Cortex of kidney (tissue), 1 donor: ENCODE measurements at places on chromosomes 7 and 10.

DNA sequence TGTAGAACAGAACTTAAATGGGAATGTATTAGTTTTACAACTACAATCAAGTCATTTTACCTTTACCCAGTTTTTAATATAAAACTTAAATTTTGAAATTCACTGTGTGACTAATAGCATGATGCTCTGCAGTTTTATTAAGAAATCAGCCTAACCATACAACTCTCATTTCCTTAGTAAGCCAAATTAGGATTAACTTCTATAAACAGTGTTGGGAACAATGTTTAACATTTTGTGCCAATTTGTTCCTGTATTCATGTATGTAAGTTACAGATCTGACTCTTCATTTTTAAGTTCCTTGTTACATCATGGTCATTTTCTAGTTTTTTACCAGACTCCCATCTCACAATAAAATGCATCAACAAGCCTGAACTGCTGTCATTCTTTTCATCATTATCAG, 209.8 kb downstream of the ZEB1 start:
- no peak for DNase-seq

GRCh38 chr7:45658716-45659495, 84.7 kb downstream of the ADCY1 start:
- DNase-seq = no peak

- DNase-seq = no peak
Measured at GRCh38 chr7:95479992-95480624, 5.6 kb upstream of the ASB4 start.

DNA sequence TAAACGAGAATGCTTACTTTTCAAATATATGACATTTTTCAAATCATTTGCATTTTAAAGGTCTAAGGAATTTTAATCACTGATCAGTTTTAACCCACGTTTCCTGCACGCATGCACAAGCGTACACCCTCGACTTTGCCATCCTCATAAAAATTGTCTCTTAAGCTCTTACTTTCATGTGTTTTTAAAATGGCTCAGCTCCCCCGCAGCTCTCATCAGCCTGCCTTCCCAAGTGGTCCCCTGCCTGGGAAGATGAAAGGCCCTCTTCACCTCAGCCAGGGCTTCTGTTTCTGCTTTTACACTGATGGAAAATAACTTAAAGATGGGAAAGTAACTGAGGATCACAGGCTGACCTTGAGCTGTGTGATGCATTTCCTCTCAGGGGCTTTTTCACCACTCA, 131.6 kb upstream of the LSM8 start:
- DNase-seq = no peak

GRCh38 chr10:125982260-125982948, 86.0 kb downstream of the FANK1 start:
- DNase-seq = no peak

GRCh38 chr7:157278791-157279724, 57.7 kb upstream of the DNAJB6 start:
- DNase-seq = no peak

- DNase-seq = no peak
Measured at GRCh38 chr10:6569259-6569658, 10.8 kb downstream of the PRKCQ start.

GRCh38 chr7:4103352-4104091, 578.6 kb upstream of the FOXK1 start:
- no peak for DNase-seq

GRCh38 chr10:29144126-29144525, 144.7 kb upstream of the LYZL1 start:
- no peak for DNase-seq

- no peak for DNase-seq
Measured at GRCh38 chr7:72413886-72414285, 1.7 kb upstream of the CALN1 start.

DNA sequence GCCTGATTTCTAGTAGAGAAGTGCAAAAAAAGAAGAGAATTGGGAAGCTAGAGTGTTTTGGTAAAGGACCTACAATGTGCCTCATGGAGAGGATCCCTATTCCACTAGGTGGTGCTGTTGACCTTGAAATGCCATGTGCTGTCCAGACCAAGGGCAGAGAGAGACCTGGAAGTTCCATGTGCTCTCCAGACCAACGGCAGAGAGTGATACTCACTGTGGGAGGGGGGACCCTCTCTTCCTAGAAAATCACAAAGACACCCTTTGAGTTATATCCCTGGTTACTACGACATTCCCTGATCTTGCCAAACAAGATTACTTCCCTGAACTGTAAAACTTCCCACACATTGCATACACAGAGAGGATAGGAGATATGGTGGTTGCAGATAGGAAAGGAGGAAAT, 212.7 kb upstream of the ZNF804B start:
- DNase-seq = no peak
